ENCODE measurements at places on chromosomes 4 and X.

- DNase-seq, result no peak
Observed at GRCh38 chr4:183402771-183403170, 41.7 kb upstream of the CDKN2AIP start.

- no peak for DNase-seq
Observed at GRCh38 chr4:168293386-168293975, 25.1 kb downstream of the DDX60 start.

DNA sequence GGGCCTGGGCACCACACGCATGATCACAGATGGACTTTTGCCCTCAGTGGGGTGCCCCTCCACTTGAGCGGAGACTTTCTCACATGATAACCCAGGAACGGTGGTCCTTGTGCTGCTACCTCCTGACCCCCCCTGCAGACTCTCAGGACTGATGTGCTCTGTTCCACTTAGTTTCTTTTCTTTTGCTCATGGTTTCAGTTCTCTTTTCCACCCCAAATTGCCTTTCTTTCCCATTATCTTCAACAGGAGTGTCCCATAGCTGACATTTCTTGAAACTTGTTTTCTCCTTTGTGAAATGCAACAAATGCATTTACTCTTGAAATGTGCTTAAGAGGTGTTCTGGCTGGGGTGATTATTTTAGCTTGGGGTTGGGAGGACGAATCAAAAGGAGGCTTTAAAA is 9.0 kb downstream of the MPC1L start:
- no peak for DNase-seq

- DNase-seq, result no peak
Observed at GRCh38 chr4:124155239-124155638, 557.3 kb downstream of the ANKRD50 start.

GRCh38 chrX:75522565-75523431 is at the start of gene ZDHHC15:
Gene ZDHHC15 (minus strand): TSS chrX:75523037. CDS start chrX:75523024, 13 bp downstream.
- DNase-seq, result no peak

GRCh38 chr4:151417766-151418376 is 8.9 kb downstream of the FHIP1A start:
- no peak for DNase-seq

- no peak for DNase-seq
Observed at GRCh38 chrX:68498044-68498507, 775 bp upstream of the YIPF6 start.

- DNase-seq, result no peak
Observed at GRCh38 chrX:80667967-80668366, 141.7 kb downstream of the BRWD3 start.

Measured in fibroblast of the aortic adventitia (primary cell).